Activated T-helper 9 cell treated with anti-CD3 and anti-CD28 coated beads, Interleukin-2, amount 50 U/mL, for 16 hours (primary cell): ENCODE measurements at places on chromosomes 13 and 19.
A peak's percentile ranks its signal among the peaks of the same experiment; 100 is the strongest.

- no peak for DNase-seq
Measured at GRCh38 chr13:112985803-112986408, 16.9 kb downstream of the MCF2L start.

GRCh38 chr19:1362387-1363257 lies 21.1 kb upstream of the NDUFS7 start:
- DNase-seq: no peak

GRCh38 chr19:33866696-33867095 lies 70.0 kb downstream of the KCTD15 start:
- no peak for DNase-seq

- DNase-seq: no peak
Measured at GRCh38 chr13:41579881-41580280, 122.5 kb downstream of the RGCC start.

- no peak for DNase-seq
Measured at GRCh38 chr13:107665926-107666458, 549.3 kb downstream of the LIG4 start.

DNA sequence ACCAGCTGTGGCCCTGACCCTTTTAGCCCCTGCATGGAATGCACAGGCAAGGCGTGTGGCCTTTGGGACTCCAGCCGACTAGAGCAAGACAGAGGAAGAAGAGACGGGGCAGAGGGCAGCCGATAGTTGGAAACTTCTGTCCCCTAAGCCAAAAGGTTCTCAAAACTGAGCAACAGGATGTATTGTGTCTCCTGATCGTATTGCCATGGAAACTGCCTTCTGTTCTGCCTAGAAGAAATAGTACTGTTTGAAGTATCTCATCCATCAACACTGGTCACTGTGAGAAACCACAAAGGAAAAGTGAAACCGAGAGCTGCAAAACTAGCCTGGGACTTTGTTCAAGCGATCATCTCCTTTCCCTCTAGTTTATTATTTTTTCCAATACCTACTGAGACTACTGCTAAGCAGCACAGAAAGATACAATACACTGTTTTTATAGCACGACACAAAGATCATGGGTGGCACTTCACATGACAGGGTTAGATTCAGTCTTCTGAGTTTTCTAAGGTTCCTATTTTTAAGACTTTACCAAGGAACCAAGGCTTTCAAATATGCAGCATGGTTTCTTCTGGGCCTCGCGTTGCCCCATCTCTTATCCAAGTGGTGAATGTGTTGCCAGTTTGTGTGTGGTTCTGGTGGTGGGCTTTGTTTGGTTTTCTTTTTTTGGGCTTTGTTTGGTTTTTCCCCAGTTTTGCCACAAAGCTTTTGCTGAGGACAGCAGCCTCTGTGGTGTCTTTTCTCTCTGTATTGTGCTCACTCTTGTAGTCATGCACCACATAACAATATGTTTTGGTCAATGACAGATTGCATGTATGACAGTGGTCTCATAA lies 49.3 kb upstream of the GPR183 start:
- no peak for DNase-seq

DNA sequence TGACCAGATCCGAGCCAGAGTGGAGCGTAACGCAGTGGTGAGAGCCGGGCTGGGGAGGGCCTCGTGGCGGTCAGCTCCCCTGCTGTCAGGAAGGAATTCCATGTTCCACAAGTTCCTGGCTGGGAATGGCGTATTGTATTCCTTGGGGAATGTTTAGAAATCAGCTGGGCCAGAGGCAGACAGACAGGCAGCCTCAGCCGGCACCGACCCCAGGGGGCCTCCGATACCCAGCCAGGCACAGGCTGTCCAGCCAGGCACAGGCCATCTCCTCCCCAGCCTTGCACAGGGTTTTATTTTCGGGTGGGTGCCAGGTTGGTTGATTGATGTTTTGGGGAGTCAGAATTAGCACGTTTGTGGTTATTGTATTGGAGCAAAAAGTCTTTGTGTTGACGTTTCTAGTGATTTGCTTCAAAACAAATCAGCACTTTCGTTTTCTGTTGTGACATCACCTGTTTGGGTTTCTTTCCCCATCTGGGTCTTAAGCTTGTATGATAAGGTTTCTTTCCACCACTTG lies 126.6 kb upstream of the MCF2L start:
- DNase-seq: no peak

DNA sequence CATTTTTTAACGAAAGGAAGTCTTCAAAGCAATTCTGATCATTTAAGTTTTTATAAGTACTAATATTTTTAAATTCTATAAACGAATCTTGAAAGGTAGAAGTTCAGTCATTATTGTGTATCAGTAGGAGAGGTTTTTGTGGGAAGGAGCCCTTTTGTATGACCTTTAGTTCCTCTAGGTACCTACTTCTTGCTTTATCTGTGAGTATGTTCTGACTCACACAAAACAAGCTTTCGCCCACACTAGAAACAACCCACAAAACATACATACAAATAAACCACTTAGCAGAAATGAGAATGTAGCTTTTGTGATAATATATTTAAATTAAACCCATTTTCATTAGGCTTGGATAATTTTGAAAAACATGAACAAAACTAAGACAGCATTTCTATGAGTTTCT lies 27.8 kb downstream of the ERCC5 start:
- DNase-seq: no peak

DNA sequence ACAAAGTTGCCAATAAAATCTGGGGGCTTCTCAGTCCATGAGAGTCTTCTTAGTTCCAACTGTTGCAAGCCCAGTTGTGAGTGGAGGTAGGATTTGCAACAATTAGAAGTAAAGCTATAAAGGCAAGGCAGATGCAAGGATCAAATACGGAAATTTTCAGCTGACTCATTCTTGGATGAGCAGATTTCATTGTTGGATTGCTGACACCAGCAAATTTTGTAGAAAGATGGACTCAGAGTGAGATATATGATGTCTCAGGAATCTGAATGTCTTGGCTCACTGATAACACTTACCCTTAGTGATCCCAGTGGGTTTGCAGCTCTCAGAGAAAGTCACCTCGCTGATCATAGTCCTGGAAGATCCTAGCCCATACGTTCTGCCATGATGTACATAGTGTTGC lies 209.0 kb downstream of the GPC6 start:
- no peak for DNase-seq

DNA sequence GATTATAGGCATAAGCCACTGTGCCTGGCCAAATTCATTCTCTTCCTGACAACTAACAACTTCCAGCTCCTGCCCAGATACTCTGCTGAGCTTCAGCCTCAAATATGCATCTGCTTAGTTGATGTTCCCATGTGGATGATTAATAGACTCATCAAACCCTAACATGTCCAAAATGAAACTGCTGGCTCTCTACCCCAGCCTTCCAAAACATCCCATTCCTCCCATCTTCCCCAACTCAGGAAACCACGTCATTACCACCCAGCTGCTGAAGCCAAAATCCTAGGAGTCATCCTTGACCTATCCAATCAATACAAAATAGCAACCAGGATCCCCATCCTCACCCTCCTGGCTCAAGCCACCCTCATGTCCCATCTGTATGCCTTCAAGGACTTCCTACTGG lies 20.9 kb downstream of the POU2F2 start:
- no peak for DNase-seq

DNA sequence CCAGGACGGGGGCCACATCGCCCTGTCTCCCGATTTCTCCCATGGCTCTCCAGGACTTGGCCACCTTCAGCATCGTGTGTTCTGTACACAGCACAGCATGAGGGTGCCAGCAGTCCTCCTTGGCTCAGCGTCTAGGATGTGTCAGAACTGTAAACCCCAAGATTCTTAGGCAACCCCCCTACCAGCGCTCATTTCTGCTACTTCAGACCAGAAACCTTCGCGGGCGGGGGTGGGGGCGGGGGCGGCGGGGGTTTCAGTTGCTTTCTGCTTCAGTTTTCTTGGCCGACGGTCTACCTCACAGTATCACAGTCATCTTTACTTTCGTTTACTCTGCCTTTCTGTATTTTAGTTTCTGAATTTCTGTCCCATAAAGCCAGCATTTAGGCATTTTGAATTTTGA lies 82.4 kb downstream of the GGACT start:
- DNase-seq: peak; percentile 31

GRCh38 chr13:60617991-60618733 lies 221.1 kb downstream of the TDRD3 start:
- DNase-seq: no peak

DNA sequence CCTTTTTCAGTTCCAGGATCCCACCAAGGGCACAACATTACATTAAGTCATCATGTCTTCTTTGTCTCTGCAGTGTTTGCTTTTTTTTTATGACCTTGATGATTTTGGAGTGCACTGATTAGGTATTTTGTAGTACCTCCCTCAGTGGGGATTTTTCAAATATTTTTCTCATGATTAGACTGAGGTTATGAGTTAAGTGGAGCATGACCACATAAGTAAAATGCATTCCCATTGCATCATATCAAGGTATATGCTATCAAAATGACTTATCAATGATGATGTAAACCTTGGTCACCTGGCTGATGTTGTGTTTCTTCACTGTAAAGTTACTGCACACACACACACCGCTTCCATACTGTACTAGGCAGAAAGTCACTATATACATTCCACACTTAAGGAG lies 96.7 kb upstream of the TRPC4 start:
- no peak for DNase-seq

- no peak for DNase-seq
Measured at GRCh38 chr13:26458196-26458749, 99.2 kb upstream of the WASF3 start.

GRCh38 chr19:7674010-7675005 lies 2.6 kb upstream of the MCEMP1 start:
- no peak for DNase-seq

GRCh38 chr13:89828506-89828905 lies 1519.0 kb upstream of the MIR17HG start:
- DNase-seq: no peak

GRCh38 chr13:27004326-27004725 lies 167.3 kb downstream of the USP12 start:
- no peak for DNase-seq

DNA sequence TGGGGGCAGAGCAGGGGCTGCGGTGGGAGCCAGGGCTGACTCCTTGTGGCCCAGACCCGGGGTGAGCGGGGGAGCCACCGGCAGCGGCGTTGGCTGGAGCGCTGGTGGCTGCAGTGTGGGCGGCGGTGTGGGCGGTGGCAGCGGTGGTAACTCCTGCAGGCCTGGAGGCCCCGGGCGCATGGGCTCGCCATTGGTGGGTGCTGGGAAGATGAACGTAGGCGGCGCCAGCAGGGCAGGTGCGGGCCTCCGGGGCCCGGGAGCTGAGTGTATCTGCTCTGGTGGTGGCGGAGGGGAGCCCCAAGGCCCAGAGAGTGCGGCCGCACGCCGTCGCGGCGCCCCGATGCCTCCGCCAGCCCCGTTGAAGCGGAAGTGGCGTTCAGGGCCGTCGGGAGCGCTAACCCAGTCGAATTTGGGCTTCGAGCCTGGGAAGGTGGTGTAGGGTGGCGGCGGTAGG lies 2.0 kb downstream of the GGN start:
- no peak for DNase-seq

DNA sequence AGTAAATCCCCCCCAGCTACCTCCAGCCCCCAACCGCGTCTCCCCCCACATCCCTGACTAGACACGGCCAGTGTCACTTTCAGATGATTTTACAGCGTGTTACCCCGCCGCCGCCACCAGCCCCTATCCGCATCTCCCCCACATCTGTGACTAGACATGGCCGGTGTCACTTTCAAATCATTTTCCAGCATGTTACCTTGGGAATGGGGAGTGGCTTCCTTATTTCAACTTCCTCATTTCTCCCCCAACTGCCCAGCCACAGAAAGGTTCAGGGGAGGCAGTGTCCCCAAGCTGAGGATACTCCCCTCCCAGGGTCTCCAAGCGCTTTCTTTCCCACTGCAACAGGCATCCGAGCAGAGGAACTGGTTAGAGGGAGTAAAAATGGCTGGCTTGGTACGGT lies 18.4 kb downstream of the ADGRL1 start:
- no peak for DNase-seq

GRCh38 chr13:95620030-95620824 lies 24.3 kb downstream of the DZIP1 start:
- DNase-seq: no peak

DNA sequence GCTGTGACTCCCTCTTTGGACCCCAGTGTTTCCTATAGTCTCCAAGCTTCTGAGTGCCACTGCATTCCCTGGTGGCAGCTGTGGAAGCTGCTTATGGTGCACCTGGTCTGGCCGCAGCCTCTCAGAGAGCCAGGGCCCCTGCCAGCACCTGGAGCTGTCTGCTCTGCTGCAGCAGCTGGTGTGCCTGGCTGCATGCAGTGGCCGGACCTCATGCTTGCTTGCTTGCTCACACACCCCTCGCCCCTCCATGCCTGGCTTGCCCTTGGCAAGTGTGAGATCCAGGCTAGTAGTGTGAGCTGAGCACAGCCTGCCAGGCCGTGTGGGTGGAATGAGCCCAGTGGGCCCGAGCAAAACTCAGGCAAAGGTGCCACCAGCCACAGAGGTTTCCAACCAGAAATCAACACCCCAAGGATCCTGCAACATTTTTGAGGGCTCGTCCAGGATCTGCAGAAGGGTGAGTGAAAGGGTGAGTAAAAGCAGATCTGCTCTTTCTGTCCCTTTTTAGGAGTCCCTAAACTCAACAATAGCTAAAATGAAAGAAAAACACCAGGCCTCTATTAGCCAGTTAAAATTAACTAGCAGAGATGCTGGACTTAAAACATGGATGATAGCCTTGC lies 7.6 kb upstream of the MLLT1 start:
- no peak for DNase-seq

DNA sequence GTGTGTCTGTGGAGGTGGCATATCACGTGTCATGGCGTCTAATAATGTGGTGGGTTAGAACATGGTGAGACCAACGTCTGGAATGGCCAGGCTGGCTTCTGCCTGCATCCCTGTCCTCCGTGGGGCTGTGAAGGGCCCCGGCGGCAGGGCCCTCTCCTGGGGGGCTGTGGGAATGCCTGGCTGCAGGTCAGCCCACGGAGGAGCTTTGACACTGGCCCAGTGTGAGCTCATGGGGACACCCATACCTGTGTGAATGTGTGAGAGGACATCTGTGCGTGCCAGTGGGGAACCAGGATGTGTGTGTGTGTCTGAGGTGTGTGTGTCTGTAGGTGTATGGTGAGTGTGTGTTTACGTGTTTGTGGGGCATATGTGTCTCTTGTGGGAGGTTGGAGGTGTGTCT lies 300.1 kb downstream of the TEX29 start:
- no peak for DNase-seq

DNA sequence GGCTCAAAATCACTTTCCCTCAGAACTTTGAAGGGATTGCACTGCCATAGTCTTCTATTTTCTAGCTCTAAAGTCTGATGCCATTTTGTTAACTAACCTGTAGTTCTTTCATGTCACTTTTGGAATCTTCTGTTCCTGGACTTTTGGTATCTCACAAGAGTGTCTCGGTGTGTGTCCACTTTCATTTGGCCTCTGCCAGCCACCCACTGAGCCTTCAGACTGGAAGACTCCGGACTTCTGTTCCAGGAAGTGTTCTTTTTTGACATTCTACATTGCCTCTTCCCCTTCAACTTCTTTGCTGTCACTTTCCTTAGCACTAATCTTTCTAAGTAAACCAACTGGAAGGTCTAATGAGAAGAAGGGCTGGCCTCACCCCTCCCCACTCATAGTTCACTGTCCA lies 25.0 kb upstream of the LAMP1 start:
- no peak for DNase-seq

DNA sequence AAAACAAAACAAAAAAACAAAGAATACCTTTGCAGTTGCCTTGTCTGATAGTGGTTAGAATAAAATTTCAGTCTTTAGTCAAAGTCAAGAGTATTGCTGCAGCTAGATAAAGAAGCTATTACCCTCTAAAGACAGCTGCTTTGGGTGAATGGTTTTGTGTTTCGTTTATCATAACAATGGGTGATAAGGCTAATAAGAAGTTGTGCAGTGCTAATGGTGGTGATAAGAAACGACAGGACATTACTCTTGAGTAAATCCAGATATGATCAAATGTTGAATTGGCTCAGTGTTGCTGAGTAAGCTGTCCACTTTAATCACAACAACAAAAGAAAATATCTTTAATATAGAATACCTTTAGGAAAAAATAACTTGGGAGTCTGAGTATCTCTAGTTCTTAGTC lies 1825.3 kb downstream of the SLITRK5 start:
- no peak for DNase-seq
